ENCODE measurements at places on chromosomes 11 and 22. TPM values are rescaled to one million over a fixed set of nuclear protein-coding genes. Genes with fewer than 3 reads are reported as not detected.

DNA sequence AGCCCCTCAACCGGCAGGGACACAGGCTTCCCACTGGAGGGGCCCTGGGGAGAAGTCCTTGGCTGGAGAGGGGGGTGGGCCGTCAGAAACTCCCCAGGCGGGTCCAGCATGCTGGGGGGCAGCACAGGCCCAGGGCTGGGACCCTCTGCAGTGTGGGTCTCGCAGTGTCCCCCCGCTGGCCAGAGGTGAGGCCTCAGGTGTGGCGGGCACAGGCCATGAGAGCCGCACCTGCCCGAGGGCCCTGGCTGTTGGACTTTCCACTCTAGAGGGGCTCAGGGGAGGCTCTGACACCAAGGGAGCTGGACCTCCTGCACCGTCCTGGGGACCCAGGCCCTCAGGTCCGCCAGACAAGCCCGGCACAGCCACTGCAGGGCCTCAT lies 10.7 kb upstream of the PIM3 start:
- no peak overlapping the region for H3K4me3 ChIP-seq
- no peak for DNase-seq
- no peak overlapping the region for H3K27ac ChIP-seq
- H3K4me1 ChIP-seq, result peaks cover 4% of the 10 kb centered on the region

- no peaks in the 10 kb centered on the region for H3K36me3 ChIP-seq
- H3K4me3 ChIP-seq, result no peak overlapping the region
- H3K27ac ChIP-seq, result no peak overlapping the region
- DNase-seq, result no peak
Observed at GRCh38 chr11:6413791-6414201, 5.1 kb downstream of the APBB1 start.

- no peaks in the 10 kb centered on the region for H3K27me3 ChIP-seq
- H3K36me3 ChIP-seq, result no peaks in the 10 kb centered on the region
- H3K27ac ChIP-seq, result peak overlapping the region; percentile 97
- peak overlapping the region; percentile 84 for H3K4me3 ChIP-seq
- peak; percentile 60 for DNase-seq
- peaks cover 18% of the 10 kb centered on the region for H3K4me1 ChIP-seq
Observed at GRCh38 chr22:23893121-23893944, 850 bp upstream of the MIF start.

DNA sequence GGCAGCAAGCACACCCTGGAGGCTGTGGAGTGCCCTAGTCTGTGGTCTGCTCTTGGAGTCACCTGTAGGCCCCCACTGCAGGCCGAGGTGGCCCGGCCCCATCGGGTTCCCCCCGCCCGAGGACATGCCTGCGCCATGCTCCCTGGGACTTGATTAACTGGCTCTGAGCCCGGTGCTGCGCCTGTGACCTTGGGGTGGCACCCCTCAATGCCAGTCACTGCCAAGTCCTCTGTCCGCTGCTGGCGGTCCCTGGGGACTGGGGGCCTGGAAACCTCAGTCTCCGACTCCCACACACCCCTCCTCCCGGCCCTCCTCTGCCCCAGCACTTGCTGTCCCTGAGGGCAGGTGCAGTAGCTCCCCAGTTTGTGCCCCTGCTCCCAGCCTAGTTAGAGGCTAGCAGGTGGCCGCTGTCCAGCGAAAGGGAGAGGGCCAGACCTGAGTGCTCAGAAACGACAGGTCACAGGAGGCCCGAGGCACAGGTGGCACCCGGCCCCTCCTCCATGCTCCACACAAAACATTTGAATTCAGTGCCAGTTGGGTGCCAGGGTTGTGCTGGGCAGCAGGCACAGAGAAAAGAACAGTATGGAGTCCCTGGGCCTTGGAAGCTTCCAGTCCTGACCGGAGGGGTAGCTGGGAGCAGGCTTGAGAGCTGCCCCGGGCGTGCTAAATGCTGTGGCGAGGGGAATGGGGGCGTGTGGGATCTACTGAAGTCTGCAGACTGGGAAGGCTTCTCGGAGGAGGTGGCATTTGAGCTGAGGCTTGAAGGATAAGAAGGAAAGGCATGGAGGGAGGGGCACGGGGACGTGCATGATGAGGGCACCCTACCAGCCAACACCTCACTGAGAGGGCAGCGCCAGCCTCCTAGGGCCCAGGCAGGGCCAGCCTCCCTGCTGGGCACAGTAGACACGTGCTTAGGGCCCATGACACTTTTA lies 16.4 kb upstream of the FLRT1 start:
- H3K27ac ChIP-seq, result no peak overlapping the region
- no peaks in the 10 kb centered on the region for H3K4me1 ChIP-seq
- H3K27me3 ChIP-seq, result no peaks in the 10 kb centered on the region

DNA sequence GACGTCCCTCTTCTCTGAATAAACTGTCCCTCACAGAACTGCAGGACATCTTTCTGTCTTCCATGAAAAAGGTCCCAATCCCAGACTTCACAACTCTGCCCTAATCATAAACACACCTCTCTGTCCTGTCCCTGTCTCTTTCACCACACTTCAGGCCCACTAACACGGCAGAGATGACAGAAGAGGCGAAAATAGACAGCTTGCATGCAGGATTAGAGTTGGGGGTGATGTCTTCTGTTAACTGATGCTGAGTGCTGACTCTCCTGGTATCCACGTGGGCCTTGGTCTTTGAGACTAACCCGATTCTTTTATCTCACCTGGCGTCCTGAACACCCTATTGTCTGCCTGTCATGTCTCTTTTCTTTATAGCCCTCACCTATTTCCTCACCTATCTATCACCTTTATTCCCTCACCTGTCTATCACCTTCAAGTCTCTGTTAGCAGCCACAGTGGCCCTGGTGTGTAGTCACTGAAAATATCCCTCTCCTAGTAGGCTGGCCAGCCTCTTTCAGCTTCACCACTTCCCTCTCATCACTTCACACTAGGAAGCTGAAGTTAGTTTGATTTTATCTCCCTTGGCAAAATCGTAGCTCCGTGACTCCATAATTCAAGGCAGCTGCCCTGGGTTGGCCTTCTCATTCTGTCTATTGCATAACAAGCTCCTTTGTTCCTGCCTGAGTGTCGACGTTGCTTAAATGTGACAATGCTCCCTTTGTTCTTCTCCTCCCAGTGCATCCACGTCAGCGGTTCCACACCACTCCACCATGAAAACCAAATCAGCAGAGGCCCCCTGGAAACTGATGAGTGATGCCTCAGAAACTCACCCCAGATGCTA lies 30.6 kb upstream of the DRD2 start:
- H3K4me3 ChIP-seq, result no peak overlapping the region
- H3K27ac ChIP-seq, result no peak overlapping the region
- no peak for DNase-seq
- H3K27me3 ChIP-seq, result peaks cover 62% of the 10 kb centered on the region
- no peaks in the 10 kb centered on the region for H3K4me1 ChIP-seq

- peak overlapping the region; percentile 89 for H3K27ac ChIP-seq
- H3K4me3 ChIP-seq, result peak overlapping the region; percentile 80
- DNase-seq, result peak; percentile 91
- H3K4me1 ChIP-seq, result peaks cover 40% of the 10 kb centered on the region
- no peaks in the 10 kb centered on the region for H3K36me3 ChIP-seq
- H3K27me3 ChIP-seq, result no peaks in the 10 kb centered on the region
Observed at GRCh38 chr11:86592659-86593451, 79.6 kb downstream of the ME3 start.

GRCh38 chr11:12170984-12171383 lies 60.6 kb downstream of the MICAL2 start:
- DNase-seq, result no peak
- no peaks in the 10 kb centered on the region for H3K36me3 ChIP-seq
- peak overlapping the region; percentile 57 for H3K27ac ChIP-seq
- no peak overlapping the region for H3K4me3 ChIP-seq
- no peaks in the 10 kb centered on the region for H3K27me3 ChIP-seq
- peaks cover 54% of the 10 kb centered on the region for H3K4me1 ChIP-seq

DNA sequence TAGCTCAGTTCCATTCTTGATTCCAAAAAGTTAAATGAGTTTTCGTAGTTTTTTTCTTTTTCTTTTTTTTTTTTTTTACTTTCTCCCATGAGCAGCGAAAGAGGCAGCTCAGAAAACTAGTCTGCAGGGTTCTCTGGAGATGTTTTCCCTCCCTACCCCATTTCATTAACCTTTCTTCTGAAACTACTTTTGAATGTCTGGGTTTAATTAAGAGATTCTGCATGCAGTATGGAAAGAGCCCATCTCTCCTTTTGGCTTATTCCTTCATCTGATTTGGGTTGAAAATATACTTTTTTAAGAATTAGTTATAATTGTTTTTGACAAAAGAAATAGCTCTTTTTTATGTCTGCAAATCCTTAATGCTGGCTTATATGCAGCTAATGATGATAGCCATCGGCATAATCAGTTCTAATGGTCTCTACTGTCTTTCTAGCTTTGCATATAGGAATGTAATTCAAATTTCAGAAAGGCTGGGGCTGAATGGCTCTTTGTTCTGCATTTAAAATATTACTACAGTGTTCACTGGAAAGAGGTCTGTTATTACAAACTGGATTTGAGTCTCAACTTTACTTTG lies 265.3 kb downstream of the FAT3 start:
- H3K4me3 ChIP-seq, result no peak overlapping the region
- no peaks in the 10 kb centered on the region for H3K27me3 ChIP-seq
- H3K27ac ChIP-seq, result no peak overlapping the region
- no peaks in the 10 kb centered on the region for H3K36me3 ChIP-seq
- no peak for DNase-seq

- peaks cover 21% of the 10 kb centered on the region for H3K36me3 ChIP-seq
- H3K27me3 ChIP-seq, result no peaks in the 10 kb centered on the region
- H3K4me3 ChIP-seq, result peak overlapping the region; percentile 74
- H3K4me1 ChIP-seq, result peaks cover 54% of the 10 kb centered on the region
- peak; percentile 69 for DNase-seq
- peak overlapping the region; percentile 90 for H3K27ac ChIP-seq
Observed at GRCh38 chr11:18617688-18618341, 16.3 kb downstream of the SPTY2D1 start.

- H3K4me1 ChIP-seq, result peaks cover 30% of the 10 kb centered on the region
- H3K36me3 ChIP-seq, result no peaks in the 10 kb centered on the region
- no peaks in the 10 kb centered on the region for H3K27me3 ChIP-seq
- H3K27ac ChIP-seq, result peak overlapping the region; percentile 78
- peak overlapping the region; percentile 55 for H3K4me3 ChIP-seq
Observed at GRCh38 chr22:23263651-23264555, 83.6 kb downstream of the BCR start.

DNA sequence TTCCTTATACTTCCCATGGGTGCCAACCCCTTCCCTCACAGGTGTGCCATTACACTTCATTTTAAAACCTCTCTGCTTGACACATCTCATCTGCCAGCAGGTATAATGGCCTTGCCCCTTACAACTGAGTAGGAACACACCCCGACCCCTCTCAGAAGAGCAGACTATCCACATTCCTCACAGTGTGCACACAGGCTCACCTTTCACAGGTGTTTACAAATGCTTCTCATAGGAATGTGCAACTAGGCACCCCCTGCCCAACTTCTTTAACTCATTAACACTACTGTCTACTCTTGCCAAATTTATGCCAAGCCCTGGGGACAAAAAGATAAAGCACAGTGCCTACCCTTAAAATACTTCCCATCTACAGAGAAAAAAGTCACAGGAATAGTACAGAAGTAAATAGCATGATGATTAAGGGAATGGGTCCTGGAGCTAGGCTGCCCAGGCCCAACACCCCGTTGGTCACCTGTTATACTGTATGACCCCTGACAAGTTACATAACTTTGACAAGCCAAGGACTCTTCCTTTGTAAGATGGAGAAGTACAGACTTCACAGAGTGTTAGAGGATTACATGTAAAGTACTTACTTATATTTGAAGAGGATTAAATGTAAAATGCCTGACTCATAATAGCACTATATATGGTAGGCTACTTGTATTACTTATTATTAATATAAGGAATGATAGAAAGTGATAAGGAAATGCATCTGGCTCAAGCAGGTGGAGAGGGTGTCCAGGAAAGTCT lies 15.2 kb downstream of the TRIM3 start:
- H3K36me3 ChIP-seq, result no peaks in the 10 kb centered on the region
- H3K27ac ChIP-seq, result no peak overlapping the region
- H3K4me3 ChIP-seq, result no peak overlapping the region
- no peaks in the 10 kb centered on the region for H3K27me3 ChIP-seq
- no peaks in the 10 kb centered on the region for H3K4me1 ChIP-seq
- no peak for DNase-seq

DNA sequence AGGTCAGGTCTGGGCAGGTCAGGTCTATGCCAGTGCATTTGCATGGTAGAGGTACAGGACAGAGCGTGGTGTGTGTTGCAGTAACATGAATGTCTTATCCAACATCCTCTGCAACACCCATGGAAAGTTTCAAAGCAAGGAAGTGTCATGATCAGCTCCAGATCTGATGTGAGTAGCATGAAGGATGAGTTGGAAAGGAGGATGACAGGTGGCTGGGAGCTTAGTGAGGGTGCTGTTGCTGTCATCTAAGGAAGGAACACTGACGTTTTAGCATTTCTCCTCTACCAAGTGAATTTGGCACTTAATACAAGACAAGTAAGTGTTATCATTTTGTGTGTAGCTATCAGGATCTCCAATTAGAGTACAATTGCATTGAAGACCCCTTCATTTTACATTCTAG lies 65.1 kb downstream of the GRK3 start:
- H3K36me3 ChIP-seq, result no peaks in the 10 kb centered on the region
- no peak for DNase-seq
- no peaks in the 10 kb centered on the region for H3K4me1 ChIP-seq
- H3K27me3 ChIP-seq, result peaks cover 5% of the 10 kb centered on the region
- no peak overlapping the region for H3K27ac ChIP-seq

- DNase-seq, result no peak
- no peak overlapping the region for H3K4me3 ChIP-seq
- no peaks in the 10 kb centered on the region for H3K4me1 ChIP-seq
- no peak overlapping the region for H3K27ac ChIP-seq
Observed at GRCh38 chr11:24070435-24070834, 426.4 kb upstream of the LUZP2 start.

DNA sequence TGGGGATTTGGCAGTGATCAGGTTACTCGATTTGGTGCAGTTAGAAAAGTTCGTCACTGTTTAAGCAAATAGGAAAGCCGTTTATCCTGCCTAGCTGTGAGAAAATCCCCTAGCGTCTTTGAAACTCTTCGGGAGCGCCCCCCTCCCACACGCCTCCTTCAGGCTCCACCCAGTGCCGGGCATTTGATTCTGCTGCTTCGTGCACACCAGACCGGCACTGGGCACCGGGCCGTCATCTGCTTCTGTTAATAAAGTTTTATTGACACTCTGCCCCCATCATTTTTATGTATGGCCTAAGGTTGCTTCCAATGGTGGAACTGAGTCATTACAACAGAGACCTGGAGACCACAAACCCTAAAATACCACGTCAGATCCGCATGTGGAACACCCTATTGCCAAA lies 50.9 kb downstream of the IGF2 start:
- no peak for DNase-seq
- H3K36me3 ChIP-seq, result peaks cover 7% of the 10 kb centered on the region
- H3K27ac ChIP-seq, result no peak overlapping the region
- H3K4me3 ChIP-seq, result no peak overlapping the region
- H3K27me3 ChIP-seq, result peaks cover 20% of the 10 kb centered on the region
- H3K4me1 ChIP-seq, result no peaks in the 10 kb centered on the region

GRCh38 chr11:92253945-92254344 lies 29.3 kb downstream of the FAT3 start:
- H3K4me1 ChIP-seq, result no peaks in the 10 kb centered on the region
- no peak for DNase-seq
- no peaks in the 10 kb centered on the region for H3K27me3 ChIP-seq
- H3K27ac ChIP-seq, result no peak overlapping the region

FADS2 gene
- total RNA-seq, result 90.1 TPM

PRR33 gene
- total RNA-seq, result not detected

MYO7A gene
- 0.05 TPM for total RNA-seq

SPI1 gene
- total RNA-seq, result 2.0 TPM

TMEM121B gene
- 0.14 TPM for total RNA-seq

TMEM191C gene
- total RNA-seq, result 1.4 TPM

MMP13 gene
- total RNA-seq, result not detected

MS4A4E gene
- not detected for total RNA-seq

SYNGR1 gene
- 1.1 TPM for total RNA-seq

ASRGL1 gene
- total RNA-seq, result 7.2 TPM

CRYBB3 gene
- not detected for total RNA-seq

GPR83 gene
- not detected for total RNA-seq

Data from natural killer cell treated with Interleukin-12 subunit alpha and Interleukin-12 subunit beta and Interleukin-15 and Interleukin-18, amount 100 ng/mL, for 72 hours (primary cell).